ENCODE measurements at places on chromosomes 11 and 22.

DNA sequence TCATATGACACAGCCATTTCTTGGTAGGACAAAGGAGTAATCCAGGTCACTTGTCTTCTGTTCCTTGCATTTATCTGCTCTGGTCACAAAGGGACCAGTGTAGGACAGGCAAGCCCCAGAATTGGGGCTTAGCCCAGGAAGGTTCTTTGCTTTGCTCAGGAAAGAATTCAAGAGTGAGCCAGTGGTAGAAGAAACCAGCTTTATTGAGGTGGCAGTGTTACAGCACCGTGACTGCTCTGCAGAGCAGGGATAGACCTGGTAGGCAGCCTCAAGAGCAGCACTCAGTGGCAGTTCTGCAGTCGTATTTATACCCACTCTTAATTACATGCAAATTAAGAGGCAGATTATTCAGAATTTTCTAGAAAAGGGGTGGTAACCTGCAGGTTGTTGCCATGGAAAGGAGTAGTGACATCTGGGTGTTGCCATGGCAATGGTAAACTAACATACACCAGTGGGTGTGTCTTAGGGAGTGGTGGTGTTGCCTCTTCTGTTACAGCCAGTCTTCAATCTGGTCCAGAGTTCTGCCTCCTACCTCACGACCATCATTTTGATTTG lies 84.9 kb upstream of the RAB1B start:
- no peak for DNase-seq

GRCh38 chr11:44883277-44883676 lies 67.4 kb downstream of the TP53I11 start:
- no peak for DNase-seq

DNA sequence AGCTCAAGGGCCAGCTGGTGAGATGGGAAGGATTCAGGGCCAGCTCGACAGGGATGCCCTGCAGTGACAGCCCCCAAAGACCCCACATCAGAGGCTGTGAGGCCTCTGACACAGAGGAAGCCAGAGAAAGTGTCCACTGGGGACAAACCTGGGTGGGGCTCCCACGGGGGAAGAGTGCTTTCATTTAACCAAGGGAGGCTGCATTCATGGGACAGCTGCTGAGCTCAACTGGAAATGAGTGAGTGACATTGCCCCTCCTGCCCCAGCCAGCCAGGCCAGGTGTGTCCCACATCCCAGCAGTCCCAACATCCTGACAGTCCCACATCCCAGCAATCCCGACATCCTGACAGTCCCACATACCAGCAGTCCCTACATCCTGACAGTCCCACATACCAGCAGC lies 61.0 kb downstream of the DHCR7 start:
- DNase-seq: no peak

DNA sequence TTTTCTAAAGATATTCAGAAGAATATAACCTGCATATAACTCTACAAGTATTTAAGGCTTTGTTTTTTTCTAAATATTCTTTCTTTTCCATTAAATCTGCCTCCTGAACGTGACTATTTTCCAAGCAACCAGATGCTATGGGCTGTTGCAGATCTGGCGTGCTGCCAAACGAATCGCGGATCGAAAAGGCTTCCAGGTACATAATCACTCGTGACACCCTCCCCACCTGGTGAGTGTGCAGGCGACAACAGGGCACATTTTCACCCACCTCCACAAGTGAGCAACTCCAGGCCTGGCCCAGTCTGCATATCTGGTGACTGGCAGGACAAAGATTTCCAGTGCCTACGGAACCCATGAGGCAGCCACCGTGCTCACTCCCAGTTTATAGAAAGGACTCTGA lies 660.1 kb downstream of the OPCML start:
- DNase-seq: no peak

DNA sequence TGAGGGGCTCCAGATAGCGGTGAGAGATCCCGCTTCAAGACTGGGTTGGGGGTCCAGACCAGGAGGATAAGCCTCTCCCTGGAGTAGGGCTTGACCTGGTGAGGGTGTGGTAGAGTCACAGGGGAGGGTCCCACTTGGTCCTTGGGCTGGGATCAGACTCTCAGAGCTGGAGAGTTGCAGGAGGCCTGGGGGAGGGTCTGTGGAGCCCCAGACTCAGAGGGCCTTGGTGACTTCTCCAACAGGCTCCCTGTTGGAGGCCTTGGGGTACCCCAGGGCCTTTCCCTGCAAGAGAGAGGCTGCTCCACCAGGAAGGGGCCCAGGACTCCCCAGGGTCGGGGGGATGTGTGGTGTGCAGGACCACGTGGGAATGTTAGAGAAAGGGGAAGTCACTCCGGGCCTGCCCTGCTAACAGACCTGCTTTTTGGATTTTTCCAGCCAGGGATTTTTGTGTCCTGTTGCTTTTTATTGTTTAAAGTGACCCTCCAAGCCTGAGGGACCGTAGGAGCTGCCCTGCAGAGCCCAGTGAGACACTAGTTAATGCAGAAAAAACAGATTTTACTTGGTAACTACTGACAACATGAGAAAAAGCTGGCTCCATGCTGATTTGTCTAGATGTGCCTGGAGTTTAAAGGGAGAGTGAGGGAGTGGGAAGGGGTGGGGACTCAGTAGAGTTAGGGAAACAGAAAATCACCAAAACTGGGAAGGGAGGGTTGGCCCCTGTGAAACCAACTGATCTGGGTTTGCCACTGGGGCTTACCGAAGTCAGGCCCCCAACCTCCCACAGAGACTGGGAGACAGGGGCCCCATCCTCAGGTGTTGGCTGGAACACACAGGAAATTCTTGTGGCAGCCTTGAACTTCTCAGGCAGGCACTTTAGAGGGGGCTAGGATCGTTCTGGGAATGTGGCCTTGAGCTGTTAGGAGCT lies 801 bp upstream of the TXNRD2 start:
- DNase-seq: no peak

GRCh38 chr22:44572414-44573207 lies 74.6 kb upstream of the RTL6 start:
- no peak for DNase-seq

- no peak for DNase-seq
Measured at GRCh38 chr11:133747409-133747808, 97.9 kb downstream of the SPATA19 start.

- DNase-seq: no peak
Measured at GRCh38 chr22:36921309-36922104, 8.1 kb downstream of the CSF2RB start.

DNA sequence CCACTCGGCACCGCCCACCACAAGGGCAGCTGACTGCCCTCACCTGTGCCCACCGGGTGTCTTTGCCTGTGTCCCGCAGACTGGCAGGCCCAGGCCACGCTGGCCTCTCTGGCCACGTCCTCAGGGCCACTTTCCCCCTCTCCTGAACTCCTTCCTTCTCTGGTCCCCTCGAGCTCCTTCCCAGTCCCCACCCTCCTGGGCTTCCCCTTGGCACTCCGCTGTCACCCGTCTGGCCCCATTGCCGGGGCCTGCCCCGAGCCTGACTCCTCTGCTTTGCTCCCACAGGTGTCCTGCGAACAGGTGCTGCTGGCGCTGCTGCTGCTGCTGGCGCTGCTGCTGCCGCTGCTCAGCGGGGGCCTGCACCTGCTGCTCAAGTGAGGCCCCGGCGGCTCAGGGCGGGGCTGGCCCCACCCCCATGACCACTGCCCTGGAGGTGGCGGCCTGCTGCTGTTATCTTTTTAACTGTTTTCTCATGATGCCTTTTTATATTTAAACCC lies 14.2 kb downstream of the MCAT start:
- DNase-seq: no peak

- DNase-seq: no peak
Measured at GRCh38 chr11:3182462-3182852, 17.3 kb upstream of the OSBPL5 start.

DNA sequence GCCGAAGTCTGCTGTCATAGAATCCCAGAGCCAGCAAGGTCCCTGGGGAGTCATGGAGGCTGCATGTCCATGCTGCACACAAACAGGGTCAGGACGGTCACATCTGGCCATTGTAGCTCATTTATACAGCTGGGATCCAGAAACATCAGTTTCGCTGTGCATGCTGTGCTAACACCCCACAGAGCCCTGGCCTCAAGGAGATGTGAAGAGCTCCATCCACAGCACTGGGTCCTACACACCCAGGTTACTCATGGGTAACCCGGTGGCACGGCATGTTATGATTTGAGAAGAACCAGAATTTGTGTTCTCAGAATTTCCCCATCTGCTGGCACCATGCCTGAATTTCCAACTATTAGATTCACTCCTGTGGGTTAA lies 146.3 kb upstream of the ARHGAP20 start:
- DNase-seq: no peak

All from stimulated activated CD4-positive, alpha-beta T cell treated with anti-CD3 and anti-CD28 coated beads, TNF-alpha, amount 100 ng/mL, for 48 hours (primary cell).